Stimulated activated CD4-positive, alpha-beta T cell treated with anti-CD3 and anti-CD28 coated beads, Interleukin-1b, Interleukin-23, amount 100 ng/mL, for 4 hours (primary cell): ENCODE measurements at places on chromosomes 5 and 9.

DNA sequence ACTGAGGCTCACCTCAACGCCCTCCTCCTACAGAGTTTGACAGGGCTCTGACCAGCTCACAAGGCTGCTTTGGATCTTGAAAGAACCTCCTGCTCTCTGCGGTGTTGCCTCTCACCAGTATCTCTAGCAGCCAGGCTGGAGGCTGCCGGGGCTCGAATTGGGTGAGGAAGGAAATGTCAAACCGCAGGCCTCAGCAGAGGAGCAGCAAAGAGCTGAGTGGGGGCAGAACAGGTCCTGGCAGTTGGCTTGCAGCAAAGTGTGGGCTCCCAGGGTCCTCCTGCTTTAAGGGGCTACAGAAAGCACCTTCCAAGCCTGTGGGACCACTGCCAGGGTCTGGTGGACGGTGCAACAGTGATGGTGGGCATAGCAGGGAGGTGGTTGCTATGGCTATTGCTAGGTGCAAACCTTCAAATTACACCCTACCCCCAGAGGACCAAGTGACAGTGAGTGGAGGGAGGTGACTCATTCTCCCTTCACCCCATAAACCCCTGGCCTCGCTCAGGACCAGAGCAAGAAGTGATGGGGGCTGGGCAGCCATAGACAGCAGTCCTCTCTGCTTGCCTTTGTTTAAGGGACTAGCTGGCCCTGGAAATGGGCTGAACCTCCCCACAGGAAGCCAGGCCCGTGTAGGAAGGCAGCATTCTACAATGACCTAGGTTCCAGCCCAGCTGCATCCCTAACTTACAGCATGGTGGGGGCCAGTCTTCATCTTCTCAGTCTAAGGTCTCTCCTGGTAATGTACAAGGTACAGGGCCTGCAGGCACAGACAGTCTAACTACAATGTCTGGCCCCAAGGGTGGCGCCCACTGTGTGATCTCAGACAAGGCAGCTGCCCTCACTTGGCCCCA is 18.7 kb downstream of the LCP2 start:
- DNase-seq, result peak; percentile 72

DNA sequence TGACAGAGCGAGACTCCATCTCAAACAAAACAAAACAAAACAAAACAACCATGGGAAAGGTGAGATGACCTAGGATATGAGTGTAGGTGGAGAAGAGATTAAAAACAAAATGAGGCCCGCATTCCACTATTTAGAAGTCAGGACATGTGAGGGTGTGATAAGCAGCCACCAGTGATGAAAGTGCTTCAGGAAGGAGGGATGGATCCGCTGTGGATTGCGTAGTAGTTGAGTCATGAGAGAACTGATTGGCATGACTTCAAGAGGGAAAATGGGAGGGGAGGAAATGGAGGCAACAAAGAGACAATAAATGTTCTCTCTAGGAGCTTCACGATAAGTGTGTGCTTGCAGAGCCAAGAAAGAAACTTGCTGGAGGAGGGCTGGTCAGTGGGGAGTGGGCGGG is 367.6 kb downstream of the ARL15 start:
- no peak for DNase-seq

- no peak for DNase-seq
Measured at GRCh38 chr5:3276896-3277295, 318.7 kb upstream of the IRX1 start.

DNA sequence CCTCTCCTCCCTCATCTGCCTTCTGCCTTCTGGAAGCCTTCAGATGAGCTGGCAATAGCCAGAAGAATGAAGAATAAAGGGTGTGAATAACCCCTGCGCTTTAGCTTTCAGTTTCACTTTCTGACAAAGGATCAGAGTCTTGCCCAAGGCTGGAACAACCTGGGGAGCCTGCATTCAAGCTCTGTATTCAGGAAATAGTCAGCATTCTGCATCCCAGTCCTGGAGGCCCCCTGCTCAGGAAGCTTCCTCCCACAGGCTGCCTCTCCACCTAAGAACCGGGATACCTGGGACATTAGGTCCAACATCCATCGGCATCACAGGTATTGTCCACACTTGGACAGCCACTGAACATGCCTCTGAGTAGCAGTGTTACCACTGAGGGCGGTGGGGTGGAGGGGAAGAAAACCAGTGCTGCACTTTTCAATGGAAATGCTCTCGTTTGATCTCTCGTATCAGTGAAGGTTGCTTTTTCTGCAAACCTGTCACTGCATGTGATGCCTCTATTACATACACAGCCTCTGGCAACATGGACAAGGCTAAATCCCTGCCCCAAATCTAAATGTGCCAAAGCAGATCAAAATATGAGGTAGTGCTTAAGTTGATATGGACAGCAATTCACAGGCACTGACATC is 39.8 kb upstream of the ACO1 start:
- DNase-seq, result no peak

GRCh38 chr9:19049917-19050636 is 850 bp downstream of the RRAGA start:
- DNase-seq, result no peak

- DNase-seq, result no peak
Measured at GRCh38 chr5:163478126-163478981, 17.9 kb downstream of the HMMR start.

DNA sequence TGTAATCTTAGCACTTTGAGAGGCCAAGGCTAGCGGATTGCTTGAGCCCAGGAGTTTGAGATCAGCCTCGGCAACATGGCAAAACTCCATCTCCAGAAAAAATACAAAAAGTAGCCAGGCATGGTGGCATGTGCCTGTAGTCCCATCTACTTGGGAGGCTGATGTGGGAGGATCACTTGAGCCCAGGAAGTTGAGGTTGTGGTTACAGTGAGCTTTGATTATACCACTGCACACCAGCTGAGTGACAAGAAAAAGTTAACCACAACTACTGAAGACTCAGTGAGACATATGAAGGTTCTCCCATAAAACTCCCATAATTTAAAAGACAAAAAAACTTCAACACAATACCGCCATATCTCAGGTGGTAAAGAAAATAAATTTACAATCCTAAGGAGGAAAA is 98.0 kb downstream of the NR6A1 start:
- no peak for DNase-seq

DNA sequence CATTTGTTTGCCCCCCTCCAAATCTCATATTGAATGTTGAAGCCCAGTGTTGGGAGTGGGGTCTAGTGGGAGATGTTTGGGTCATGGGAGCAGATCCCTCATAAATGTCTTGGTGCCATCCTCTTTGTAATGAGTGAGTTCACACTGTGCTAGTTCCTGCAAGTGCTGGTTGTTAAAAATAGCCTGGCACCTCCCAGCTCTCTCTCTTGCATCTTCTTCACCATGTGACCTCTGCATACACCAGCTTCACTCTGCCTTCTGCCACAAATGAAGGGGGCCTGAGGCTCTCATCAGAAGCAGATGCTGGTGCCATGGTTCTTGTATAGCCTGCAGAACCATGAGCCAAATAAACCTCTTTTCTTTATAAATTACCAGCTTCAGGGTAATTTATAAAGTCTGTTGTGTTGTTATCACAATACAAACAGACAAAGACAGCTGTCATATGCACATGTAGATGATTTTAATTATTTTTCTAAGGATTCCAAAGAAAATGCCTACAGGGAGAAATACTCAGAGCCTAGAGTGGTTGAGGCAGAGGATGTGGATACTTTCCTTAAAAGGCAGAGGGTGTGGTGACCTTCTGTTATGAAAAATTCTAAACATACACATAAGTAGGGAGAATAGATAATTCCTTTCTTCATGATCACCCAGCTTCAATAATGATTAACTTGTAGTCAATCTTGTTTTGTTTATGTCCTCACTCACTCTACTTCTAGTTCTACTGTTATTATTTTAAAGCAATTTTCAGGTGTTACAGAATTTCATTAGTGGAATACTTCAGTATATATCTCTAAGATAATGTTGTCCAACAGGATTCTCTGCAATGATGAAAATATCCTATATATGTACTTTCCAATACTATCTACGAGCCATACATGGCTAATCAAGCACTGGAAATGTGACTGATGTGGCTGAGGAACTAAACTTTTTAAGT is 75.1 kb upstream of the RANBP6 start:
- DNase-seq, result no peak
